ENCODE measurements at places on chromosomes 4 and X.

- no peak for DNase-seq
Observed at GRCh38 chrX:18885328-18886004, 98.4 kb downstream of the PHKA2 start.

- DNase-seq: no peak
Observed at GRCh38 chrX:110180928-110181310, 137.0 kb downstream of the AMMECR1 start.

DNA sequence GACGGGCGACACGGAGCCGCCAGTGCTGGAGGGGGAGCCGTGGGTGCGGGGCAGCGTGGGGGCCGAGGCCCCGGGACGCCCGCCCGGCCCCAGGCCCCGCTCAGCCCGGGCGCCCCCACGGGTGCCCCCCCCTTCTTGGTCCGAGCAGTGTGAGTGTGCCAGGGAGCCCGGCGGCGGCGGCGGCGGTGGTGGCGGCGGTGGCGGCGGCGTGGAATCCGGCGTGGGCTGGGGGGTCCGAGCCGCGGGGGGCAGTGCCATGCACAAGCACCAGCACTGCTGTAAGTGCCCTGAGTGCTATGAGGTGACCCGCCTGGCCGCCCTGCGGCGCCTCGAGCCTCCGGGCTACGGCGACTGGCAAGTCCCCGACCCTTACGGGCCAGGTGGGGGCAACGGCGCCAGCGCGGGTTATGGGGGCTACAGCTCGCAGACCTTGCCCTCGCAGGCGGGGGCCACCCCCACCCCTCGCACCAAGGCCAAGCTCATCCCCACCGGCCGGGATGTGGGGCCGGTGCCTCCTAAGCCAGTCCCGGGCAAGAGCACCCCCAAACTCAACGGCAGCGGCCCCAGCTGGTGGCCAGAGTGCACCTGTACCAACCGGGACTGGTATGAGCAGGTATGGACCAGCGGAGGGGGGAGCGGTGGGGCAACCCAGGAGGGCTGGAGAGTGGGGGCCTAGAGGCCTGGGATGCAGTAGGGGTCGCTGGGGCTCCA lies 466 bp downstream of the DLG3 start:
- no peak for DNase-seq

- no peak for DNase-seq
Observed at GRCh38 chrX:3348191-3348590, 1.7 kb upstream of the MXRA5 start.

GRCh38 chr4:184199780-184200179 lies 17.9 kb downstream of the ENPP6 start:
- DNase-seq: no peak

GRCh38 chrX:34999702-35000101 lies 57.1 kb downstream of the FAM47B start:
- DNase-seq: no peak

DNA sequence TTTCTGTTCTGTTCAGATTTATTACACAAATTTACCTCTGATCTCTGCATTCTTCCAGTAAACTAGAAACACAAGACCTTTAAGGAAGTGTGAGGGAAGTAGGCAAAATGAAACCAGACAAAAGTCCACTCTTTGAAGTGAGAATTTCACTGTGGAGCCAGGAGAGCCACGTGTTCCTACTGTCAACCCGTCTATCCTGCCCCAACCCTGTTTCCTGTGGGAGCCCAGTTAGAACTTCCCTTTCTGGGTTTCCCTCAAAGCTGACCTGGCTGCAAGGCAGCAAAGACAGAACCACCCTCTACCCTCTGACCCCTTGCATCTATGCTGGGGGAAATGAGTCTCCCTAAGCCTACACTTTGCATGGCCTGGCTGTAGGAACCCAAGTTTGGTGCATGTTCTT lies 40.0 kb downstream of the TMEM144 start:
- DNase-seq: no peak

- no peak for DNase-seq
Observed at GRCh38 chr4:74235135-74235534, 73.1 kb upstream of the EPGN start.

DNA sequence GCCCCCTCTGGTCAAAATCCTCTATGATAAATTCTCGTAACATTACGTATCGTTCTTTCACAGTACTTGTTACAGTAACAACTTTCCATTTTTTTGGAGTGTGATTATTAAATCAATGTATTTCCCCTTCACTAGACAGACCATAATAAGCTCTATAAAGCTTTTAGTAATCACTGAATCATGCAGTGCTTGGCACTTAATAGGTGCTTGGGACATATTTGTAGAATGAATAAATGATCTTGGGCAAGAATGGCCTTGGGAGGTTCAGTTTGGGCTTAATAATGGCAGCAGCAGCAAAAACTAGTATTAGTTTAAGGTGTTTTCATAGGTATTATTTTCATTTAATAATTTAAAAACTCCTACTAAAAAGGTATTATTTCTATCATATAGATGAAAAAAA lies 33.4 kb upstream of the SFRP2 start:
- no peak for DNase-seq

DNA sequence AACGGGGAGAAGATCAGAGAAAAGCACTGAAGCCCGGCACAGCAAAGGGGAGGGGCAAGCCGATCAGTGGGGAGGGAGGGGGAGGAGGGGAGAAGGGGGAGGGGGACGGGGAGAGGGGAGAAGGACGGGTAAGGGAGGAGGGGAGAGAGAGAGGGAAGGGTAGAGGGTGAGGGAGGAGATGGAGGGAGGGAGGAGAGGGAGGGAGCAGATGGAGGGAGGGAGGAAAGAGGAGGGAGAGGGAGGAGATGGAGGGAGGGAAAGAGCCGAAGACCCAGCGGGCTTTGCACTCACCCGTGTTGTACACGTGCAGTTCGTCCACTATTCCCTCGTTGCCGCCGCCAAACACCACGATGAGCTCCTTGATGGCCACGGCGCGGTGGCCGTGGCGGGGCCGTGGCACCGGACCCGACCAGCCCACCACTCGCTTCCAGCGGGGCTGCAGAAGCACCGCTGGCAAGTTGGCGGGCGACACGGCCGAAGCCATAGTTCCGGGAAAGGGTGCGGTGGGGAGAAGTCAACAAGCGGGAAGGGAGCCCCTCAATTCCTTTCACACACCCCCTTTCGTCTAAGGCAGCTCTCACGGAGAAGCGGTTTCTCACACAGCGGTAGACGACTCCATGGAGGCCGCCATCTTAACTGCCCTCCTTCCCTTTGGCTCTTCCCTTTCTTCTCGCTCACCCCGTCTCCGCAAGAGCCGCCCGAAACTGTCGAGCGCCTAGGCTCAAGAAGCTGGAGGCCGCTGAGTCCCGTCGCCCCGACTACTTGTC lies 1.1 kb downstream of the HCFC1 start:
- peak; percentile 36 for DNase-seq

DNA sequence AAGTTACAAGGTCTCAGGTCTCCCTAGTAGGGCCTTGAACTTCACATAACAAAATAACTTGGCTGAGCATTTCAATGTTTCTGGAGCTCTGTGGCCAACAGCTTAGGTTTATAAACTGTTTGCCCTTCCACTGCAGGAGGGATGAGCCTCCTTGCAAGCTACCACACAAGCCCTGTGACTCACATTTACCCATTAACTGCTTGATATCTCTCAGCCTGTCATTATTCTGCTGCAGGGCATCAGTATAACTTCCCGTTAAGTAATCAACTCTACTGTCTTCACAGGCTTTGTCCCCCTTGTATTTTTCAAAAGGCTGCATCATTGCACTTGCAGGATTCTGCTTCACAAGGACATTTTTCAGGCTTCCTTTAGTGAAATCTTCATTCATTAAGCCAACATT lies 151.7 kb upstream of the CXCL13 start:
- no peak for DNase-seq

DNA sequence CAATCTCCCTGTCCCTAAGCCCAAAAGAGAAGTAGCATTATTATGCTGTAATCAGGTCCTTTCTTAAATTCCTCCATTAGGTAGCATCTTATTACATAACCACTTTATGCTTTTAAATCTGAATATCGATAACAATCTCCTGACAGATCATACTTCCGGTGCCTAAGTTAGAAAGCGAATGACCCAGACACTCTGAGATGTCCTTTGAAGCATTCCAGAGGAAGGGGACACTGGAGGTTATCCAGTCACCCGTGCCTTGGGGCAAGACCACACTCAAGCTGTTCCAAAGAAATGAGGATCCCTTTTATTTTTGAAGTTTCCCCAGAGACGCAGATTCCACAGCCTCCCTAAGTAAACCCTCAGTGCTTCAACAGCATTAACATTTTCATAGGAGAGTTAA lies 125.7 kb downstream of the PALLD start:
- no peak for DNase-seq

GRCh38 chr4:132642016-132642817 lies 506.9 kb upstream of the PCDH10 start:
- no peak for DNase-seq

GRCh38 chrX:46758163-46758955 lies 559 bp downstream of the SLC9A7 start:
- no peak for DNase-seq

- peak; percentile 93 for DNase-seq
Observed at GRCh38 chr4:13907255-13907751, 279.8 kb upstream of the BOD1L1 start.

GRCh38 chrX:69038188-69038587 lies 127.1 kb downstream of the PJA1 start:
- no peak for DNase-seq

DNA sequence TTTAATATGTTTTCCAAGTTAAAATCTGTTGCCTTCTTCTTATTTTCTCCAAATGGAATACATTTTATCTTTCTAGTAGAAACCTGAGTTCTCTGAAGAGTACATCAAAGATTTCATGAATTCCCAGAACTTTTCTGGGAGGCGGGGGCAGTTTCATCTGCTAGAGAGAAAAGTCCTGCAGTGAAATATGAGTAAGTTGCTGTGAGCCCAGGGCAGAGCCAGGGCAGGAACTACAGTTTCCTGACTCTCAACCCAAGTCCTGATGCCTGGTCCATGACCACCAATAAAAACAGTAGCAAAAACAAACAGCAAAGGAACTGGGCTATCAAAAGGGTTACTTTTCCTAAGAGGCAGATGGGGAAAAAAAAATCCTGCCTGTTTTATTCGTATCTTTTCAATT lies 239.4 kb upstream of the CTSO start:
- DNase-seq: no peak

GRCh38 chr4:3471098-3471760 lies 8.1 kb downstream of the DOK7 start:
- DNase-seq: no peak

- DNase-seq: no peak
Observed at GRCh38 chrX:151694121-151694520, 1.1 kb upstream of the PRRG3 start.

DNA sequence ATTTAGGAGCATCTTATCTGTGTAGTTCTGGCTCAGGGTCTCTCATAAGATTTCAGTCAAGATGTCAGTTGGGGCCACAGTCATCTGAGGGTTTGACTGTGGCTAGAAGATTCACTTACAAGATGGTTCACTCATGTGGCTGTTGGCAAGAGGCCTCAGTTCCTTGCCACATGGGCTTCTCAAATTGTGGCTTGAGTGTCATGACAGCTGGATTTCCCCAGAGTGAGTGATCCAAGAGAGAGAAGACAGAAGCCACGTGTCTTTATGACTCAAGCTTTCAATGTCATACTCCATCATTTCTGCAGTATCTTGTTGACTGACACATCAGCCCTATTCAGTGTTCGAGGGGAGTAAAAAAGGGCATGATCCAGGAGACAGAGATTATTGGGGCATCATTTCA lies 131.3 kb upstream of the AP1S2 start:
- no peak for DNase-seq

GRCh38 chrX:115972717-115973116 lies 197.8 kb upstream of the AGTR2 start:
- no peak for DNase-seq

GRCh38 chr4:170007113-170007512 lies 19.1 kb downstream of the MFAP3L start:
- no peak for DNase-seq

GRCh38 chrX:43969504-43970501 lies 3.4 kb downstream of the NDP start:
- no peak for DNase-seq

- DNase-seq: no peak
Observed at GRCh38 chr4:58669783-58670182, 1559.6 kb upstream of the IGFBP7 start.

- no peak for DNase-seq
Observed at GRCh38 chr4:58175024-58175423, 1064.8 kb upstream of the IGFBP7 start.

GRCh38 chr4:83125738-83126141 lies 11.2 kb upstream of the PLAC8 start:
- no peak for DNase-seq

DNA sequence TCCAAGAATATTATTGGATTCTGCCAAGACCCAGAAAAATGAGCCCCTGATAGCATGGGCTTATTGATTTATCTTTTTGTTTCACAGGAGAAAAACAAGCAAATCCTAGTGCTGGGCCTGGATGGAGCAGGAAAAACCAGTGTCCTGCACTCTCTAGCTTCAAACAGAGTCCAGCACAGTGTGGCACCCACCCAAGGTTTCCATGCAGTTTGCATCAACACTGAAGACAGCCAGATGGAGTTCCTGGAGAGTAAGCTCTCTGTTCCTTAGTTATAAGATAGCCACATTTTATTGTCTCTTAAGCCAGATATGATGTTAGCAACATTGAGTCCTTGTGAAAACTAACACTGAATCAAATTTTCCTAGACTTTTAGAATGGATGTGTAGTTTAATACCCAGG lies 5.5 kb downstream of the ARL9 start:
- no peak for DNase-seq

- no peak for DNase-seq
Observed at GRCh38 chr4:91243132-91243531, 1060.6 kb upstream of the GRID2 start.

DNA sequence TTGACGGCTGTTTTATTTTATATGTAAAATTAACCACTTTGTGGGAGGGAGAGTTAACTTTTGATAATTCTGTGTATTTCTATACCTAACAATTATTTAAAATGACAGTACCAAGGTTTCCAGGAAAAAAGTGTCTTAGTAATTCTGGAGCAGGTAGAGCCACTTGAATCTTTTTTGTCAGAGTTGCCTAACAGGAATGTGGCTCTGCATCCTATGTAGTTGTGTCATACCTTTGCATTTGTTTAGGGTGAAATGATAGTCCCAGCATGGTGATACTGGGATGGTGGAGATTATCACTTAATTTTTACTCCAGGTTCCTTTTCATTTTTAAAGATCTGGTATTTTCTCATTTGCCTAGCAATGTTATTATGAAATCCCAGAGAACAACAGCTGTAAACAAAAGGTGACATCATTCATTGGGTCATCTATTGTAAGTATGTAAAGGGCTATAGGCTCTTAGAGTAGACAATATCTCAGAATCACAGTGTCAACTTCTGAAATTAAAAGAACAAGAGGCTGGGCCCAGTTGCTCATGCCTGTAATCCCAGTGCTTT lies 9.6 kb downstream of the SGMS2 start:
- DNase-seq: no peak

- DNase-seq: no peak
Observed at GRCh38 chrX:43657671-43658070, 1.6 kb downstream of the MAOA start.
